ENCODE measurements at places on chromosomes 6 and 20.

GRCh38 chr6:139754898-139755775 is 380.7 kb upstream of the CITED2 start:
- DNase-seq = peak; percentile 57

DNA sequence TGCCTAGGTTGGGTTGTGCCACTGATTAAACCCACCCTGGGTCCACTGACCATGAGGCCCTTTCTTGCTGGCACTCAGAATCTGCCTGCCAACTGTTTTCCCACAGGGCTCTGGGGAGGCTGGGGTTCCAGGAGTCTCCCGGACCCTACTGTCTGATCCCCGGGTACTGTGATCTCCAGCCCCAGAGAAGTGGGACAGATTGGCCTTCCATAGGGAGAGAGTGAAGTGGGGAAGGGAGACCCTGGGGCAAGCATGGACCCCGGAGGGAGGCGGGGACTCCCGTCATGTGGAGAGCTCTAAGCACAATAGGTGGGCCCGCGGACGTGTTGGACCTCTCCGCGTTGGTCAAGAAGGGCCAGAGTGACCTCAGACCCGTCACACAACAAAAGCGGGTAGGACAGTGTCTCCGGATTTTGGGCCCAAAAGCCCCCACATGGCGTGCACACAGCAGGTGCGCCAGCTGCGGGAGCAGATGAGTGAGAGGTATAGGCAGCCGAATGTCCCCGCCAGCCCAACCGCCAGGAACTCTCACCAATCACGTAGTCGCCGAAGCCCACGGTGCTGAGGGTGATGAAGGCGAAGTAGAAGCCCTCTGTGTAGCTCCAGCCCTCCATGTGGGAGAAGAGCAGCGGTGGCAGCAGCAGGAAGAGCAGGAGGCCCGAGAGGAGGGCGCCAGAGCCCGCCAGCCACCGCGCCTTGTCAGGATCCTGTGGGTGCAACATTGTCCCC is 10.6 kb downstream of the KCNK17 start:
- DNase-seq = no peak

GRCh38 chr6:40640599-40641227 is 53.5 kb upstream of the LRFN2 start:
- peak; percentile 68 for DNase-seq

GRCh38 chr20:46458866-46459750 is 52.7 kb upstream of the ELMO2 start:
- peak; percentile 8 for DNase-seq

GRCh38 chr6:17932330-17932852 is 55.0 kb downstream of the KIF13A start:
- peak; percentile 72 for DNase-seq

DNA sequence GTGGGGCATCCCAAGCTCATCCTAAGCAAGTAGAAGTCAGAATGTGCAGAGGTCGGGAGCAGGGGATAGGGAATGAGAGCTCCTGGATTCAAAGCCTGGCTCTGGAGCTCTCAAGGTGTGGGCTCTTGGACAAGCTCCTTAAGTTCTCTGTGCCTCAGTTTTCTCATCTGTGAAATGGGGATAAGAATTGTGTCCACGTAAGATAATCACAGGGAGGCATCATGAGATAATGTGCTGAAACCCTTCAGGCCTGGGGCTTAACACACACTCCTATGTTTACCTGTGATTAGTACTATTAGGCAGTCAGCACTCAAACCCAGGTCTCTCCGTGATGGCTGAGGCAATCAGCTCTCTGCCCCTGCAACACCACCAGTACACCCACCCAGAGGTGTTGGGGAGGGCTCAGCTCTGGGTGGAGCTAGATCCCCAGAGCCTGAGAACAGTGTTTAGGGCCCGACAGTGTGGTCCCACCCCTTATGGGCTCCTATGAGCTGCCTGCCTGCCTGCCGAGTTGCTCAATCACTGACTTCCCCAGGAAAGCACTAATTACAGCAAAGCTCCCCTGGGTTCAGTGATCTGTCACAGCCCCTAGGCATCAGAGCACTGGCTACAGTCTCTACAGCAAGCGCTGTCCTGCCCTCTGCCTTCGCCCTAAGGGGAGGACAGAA is 6.3 kb upstream of the SIRPA start:
- peak; percentile 70 for DNase-seq

- no peak for DNase-seq
These were observed 107.4 kb downstream of the SULF2 start for GRCh38 chr20:47677635-47678453.

DNA sequence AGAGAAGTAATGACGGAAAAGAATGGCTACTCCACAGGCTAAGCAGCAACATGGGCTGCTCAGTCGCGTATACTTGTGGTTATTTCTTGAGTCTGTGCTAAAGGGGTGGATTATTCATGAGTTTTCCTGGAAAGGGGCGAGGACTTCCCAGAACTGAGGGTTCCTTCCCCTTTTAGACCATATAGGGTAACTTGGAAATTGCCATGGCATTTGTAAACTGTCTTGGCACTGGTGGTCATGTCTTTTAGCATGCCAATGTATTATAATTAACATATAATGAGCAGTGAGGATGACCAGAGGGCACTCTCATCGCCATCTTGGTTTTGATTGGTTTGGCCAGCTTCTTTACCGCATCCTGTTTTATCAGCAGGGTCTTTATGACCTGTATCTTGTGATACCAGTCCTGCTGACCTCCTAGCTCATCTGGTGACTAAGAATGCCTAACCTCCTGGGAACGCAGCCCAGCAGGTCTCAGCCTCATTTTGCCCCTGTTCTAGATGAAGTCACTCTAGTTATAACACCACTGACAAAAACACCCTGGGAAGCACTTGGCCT is 11.4 kb downstream of the LBP start:
- peak; percentile 97 for DNase-seq

GRCh38 chr6:149876241-149876933 is 12.2 kb upstream of the LRP11 start:
- DNase-seq = no peak

DNA sequence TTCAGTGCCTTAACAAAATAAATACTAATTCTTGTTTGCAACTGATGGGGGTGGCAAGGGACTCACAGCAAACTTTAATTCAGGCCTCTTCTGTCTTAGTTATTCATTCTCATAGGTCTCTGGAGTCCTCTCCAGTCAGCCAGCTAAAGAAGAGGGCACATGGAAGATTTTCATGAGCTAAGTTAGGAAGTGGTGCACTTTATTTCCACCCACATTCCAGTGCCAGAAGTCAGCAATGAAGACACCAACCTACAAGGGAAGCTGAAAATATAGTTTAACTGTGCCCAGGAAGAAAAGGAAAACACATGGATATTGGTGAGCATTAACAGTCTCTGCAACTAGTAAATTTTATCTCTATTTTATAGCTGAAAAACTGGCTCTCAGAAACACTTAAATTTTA is 16.7 kb upstream of the IRAK1BP1 start:
- DNase-seq = no peak

GRCh38 chr20:43533060-43533459 is 25.6 kb downstream of the L3MBTL1 start:
- no peak for DNase-seq

GRCh38 chr20:4573564-4574355 is 147.9 kb upstream of the PRND start:
- no peak for DNase-seq

GRCh38 chr6:44681761-44682160 is 294.3 kb downstream of the CDC5L start:
- no peak for DNase-seq

DNA sequence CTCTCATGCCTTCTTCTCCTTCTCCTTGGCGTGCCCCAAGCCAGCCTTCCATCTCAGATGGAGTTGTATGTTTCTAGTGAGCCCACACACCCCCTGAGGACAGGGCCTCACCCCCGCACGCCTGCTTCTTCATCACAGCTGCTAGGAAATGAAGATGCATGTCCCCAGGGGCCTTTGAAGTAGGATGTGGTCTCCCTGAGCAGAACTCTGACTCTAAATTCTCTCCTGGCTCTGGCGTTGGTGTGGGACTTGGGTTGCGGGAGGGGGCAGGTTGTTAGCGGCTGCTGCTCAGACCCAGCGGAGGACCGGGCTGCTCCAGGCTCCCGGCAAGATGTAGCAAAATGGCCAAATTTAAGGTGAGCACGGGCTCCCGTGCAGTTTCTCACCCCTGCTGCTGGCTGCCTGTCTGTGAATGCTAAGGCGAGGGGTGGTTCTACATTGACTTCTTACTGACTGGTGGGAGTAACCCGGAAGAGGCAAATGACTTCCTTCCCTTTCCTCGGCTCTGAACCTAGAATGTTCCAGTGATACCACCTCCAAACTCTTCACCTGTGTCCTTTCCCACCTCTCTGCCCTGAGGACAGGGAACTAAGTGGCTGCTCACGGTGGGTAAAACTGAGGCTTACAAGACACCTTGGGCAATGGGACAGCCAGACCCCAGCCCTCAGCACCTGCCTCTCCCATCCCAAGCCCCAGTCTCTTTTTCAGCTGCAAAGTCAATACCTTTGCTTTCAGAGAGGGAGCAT is 8.8 kb downstream of the SYNJ2 start:
- DNase-seq = no peak

DNA sequence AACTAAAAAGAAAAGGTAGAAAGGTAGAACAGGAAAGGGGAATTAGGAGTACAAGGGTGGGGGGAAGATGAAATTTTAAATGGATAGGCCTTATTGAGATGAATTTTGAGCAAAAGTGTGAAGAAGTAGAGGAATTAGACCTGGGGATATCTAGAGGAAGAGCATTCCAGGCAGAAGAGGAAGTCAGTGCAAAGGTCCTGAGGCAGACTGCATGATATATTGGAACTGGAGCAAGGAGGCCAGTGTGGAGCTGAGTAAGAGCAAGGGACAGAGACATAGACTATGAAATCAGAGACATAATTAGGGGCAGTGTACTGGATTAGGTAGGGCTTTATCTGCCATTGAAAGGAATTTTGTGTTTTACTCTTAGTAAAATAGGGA is 40.4 kb downstream of the MAPK14 start:
- peak; percentile 10 for DNase-seq

DNA sequence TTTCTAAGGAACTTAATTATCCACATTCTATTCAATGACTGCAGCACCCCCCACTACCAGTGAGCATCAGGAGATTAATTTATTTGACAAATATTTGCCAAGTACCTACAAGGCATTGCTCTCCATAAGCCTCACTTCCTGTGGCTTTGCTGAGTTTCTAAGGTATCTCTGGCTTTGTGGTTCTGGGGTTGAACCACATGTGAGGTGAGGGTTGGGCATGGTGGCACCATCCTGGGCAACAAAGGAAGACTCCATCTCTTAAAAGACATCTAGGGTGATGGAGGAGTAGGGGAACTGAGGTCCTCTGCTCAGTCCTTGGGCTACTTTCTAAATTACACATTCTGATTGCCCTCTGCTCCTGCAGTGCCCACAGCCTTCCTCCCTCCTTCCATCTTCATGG is 25.5 kb upstream of the WFDC2 start:
- no peak for DNase-seq

Measured in inflammatory macrophage (primary cell).